Fibroblast of lung (primary cell): ENCODE measurements at places on chromosomes 6 and 20. TPM values are rescaled to one million over a fixed set of nuclear protein-coding genes. Genes with fewer than 3 reads are reported as not detected.
A peak's percentile ranks its signal among the peaks of the same experiment; 100 is the strongest.

Gene BHLHE23
- total RNA-seq = not detected in 2 replicates

Gene TAP1
- total RNA-seq = 66.8 and 107 TPM in 2 replicates

Gene FABP7
- total RNA-seq = not detected in 2 replicates

Gene PERP
- total RNA-seq = 12.8 and 39.3 TPM in 2 replicates

Gene ZNF311
- total RNA-seq = 3.5 and 3.6 TPM in 2 replicates

Gene RIMS1
- total RNA-seq = 2.3 and 3.9 TPM in 2 replicates

Gene OR12D3
- total RNA-seq = not detected in 2 replicates

Gene SEL1L2
- not detected in 2 replicates for total RNA-seq

Gene PSMG4
- total RNA-seq = 24.4 and 34.2 TPM in 2 replicates

Gene RBPJL
- total RNA-seq = not detected in 2 replicates

DNA sequence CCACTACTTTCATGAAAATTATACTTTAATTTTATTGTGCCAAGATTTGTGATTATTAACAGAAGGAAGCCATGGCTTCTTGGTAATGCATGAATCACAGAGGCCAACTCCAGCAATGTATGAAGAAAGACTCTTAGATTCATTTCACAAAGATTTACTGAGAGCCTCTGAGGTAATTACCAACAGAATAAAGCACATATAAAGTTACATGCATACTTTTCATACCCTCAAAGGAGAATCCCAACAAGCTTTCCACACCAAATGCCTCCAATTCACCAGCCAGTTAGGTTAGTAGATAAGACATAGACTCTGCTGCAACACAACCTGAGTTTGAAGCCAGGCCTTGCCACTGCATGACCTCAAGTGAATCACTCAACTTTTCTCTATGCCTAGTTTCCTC is 41.9 kb downstream of the HBS1L start:
- peaks cover 4% of the 10 kb centered on the region for H3K4me1 ChIP-seq
- H3K27ac ChIP-seq = no peak overlapping the region
- H3K4me3 ChIP-seq = no peak overlapping the region
- H3K27me3 ChIP-seq = no peaks in the 10 kb centered on the region
- no peaks in the 10 kb centered on the region for H3K36me3 ChIP-seq
- DNase-seq = peak; percentile 7

GRCh38 chr6:153568628-153569027 is 437.5 kb upstream of the RGS17 start:
- H3K4me1 ChIP-seq = no peaks in the 10 kb centered on the region
- no peaks in the 10 kb centered on the region for H3K27me3 ChIP-seq
- DNase-seq = peak; percentile 41
- no peak overlapping the region for H3K4me3 ChIP-seq
- H3K36me3 ChIP-seq = no peaks in the 10 kb centered on the region
- H3K27ac ChIP-seq = no peak overlapping the region

DNA sequence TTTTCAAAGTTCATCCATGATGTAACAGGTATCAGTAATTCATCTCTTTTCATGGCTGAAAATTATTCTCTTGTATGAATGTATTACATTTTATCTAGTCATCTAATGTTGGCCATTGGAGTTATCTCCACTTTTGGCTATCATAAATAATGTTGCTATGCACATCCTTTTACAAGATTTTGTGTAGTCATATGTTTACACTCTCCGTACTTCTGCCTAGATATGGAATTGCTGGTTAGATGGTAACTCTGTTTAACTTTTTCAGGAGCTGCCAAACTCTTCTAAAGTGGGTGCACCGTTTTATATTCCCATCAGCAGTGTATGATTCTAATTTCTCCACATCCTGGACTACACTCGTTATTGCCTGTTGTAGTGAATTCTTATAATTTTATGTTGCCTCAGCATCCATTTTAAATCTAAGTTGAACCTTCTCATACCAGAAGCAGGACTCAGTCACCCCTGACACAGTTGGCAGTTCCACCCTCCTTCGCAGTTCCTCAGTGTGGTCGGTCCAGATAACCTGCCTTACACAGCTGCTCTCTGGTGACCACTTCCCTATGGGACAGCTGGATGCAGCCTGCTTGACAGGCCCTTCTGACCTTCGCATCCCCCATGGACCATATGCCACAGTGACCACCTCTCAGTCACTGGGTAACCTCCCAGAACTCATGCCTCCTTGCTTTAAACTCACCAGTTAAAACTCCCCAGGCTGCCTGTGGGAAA is 33.9 kb downstream of the KIZ start:
- no peaks in the 10 kb centered on the region for H3K27me3 ChIP-seq
- H3K36me3 ChIP-seq = no peaks in the 10 kb centered on the region
- no peak overlapping the region for H3K27ac ChIP-seq
- H3K4me3 ChIP-seq = no peak overlapping the region
- DNase-seq = no peak

DNA sequence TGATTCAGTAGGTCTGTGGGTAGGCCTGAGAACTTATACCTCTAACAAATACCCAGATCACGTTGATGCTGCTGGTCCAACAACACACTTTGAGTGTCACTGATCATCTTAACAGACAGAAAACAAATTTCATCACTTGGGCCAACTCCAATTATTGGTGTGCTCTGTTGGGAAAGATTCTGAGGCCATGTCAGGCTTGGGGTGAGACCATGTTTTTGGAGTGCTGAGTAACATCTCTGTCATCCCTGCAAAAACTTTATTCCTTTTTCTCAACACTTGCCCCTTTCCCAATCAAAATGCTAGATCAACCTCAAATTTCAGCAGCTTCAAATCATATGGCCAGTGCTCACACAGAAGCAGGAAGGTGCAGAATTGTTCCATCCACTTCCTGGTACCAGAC is 108.8 kb upstream of the TENT5A start:
- no peak overlapping the region for H3K4me3 ChIP-seq
- H3K27me3 ChIP-seq = no peaks in the 10 kb centered on the region
- H3K4me1 ChIP-seq = peaks cover 3% of the 10 kb centered on the region
- no peak for DNase-seq

DNA sequence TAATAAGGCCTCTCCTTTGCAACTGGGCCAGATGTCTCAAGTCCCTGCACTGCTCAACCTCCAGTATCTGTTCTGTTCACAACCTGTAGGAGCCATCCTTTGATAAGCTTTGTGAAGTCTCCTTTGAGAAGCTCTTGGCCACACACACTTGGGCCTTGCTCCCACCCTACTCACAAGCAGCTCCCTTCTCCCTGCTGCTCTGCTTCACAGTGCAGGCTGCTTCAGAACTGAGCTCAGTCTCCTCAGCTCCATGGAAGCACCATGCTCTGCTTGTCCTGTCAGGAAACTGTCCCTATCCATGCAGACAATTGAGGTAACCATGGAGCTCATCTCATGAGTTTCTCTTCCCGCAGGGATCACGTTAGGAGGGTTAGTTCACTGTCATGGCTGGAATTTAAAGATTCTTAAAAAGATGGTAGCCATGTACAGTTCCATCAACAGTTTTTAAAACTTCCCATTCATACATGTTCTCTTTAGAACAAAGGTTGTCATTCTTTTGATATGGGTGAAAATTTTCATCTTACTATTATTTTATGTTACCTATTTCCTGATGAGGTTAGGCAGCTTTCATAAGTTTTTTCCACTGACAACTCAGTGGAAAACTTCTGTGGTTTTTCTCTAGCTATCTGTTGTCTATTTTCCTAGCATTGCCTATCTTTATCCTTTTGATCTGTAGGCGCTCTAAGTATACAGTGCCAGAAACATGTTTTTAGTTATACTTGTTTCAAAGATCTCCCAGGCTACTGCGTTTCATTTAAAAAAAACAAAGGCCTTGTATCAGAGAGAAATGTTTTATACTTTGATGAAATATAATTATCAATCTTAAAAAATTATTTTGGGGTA is 62.6 kb downstream of the AK9 start:
- H3K4me3 ChIP-seq = no peak overlapping the region
- no peak overlapping the region for H3K27ac ChIP-seq
- H3K27me3 ChIP-seq = no peaks in the 10 kb centered on the region
- no peaks in the 10 kb centered on the region for H3K4me1 ChIP-seq
- H3K36me3 ChIP-seq = no peaks in the 10 kb centered on the region
- DNase-seq = no peak

GRCh38 chr6:99236010-99236409 is 113.5 kb downstream of the FAXC start:
- DNase-seq = no peak
- no peak overlapping the region for H3K27ac ChIP-seq
- H3K36me3 ChIP-seq = no peaks in the 10 kb centered on the region
- no peaks in the 10 kb centered on the region for H3K27me3 ChIP-seq
- H3K4me1 ChIP-seq = no peaks in the 10 kb centered on the region

DNA sequence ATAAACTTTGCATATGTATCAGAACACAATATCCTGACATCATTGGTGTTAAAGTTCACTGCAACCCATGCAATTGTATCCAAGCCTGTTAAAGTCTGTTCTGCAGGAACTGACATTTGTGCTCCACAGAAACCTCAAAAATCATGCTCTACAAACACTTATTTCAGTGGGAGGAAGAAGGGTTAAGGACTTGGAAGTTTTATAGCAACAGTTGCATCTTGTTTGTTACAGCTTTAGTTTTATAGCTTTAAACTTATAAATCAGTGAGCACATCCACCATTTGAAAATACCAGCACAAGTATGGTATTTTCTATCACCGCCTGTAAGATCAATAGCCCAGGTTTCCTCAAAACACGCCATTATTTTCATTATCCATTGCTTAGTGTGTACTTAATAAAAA is 884 bp downstream of the ECT2L start:
- H3K4me1 ChIP-seq = no peaks in the 10 kb centered on the region
- H3K36me3 ChIP-seq = no peaks in the 10 kb centered on the region
- H3K27ac ChIP-seq = no peak overlapping the region
- no peak overlapping the region for H3K4me3 ChIP-seq
- peak; percentile 20 for DNase-seq

DNA sequence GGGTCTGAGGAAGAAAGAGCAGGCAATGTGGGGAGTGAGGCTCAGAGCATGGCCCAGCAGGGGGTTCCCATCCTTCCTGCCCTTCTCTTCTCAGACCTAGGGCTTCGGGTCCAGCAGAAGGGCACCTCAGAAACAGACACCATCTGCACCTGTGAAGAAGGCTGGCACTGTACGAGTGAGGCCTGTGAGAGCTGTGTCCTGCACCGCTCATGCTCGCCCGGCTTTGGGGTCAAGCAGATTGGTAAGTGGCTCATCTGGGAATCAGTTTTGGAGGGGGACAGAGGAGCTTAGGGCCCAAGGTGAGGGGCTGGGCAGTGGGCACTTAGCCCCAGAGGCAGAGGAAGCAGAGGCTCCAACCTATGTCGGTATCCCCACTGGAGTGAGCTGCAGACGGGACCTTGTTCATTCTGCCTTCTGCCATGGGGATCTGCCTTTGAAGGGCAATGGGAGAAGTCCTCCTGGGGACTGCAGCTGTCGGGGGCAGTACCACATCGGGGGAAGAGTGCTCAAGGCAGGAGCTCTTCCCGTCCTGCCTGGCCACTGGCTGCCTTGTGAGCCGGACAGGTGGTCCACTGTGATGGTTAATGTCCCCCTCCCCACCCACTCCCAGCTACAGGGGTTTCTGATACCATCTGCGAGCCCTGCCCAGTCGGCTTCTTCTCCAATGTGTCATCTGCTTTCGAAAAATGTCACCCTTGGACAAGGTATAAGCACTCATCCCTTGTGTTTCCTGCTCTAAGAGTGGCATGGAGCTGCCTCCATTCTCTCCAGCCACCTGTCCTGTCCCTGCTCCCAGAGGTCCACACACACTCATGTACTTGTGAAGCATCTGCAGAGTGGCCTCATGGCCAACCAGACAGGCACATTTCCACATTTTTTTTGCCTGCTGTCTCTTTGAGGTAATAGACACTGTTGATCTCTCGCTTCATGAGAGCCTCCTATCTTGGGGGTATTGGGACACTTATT is 4.7 kb downstream of the CD40 start:
- H3K4me1 ChIP-seq = no peaks in the 10 kb centered on the region
- no peak for DNase-seq
- no peak overlapping the region for H3K4me3 ChIP-seq
- no peak overlapping the region for H3K27ac ChIP-seq
- no peaks in the 10 kb centered on the region for H3K36me3 ChIP-seq
- no peaks in the 10 kb centered on the region for H3K27me3 ChIP-seq

GRCh38 chr20:25848222-25848621 is 151.6 kb upstream of the ZNF337 start:
- H3K36me3 ChIP-seq = no peaks in the 10 kb centered on the region
- no peaks in the 10 kb centered on the region for H3K4me1 ChIP-seq
- H3K4me3 ChIP-seq = no peak overlapping the region
- no peaks in the 10 kb centered on the region for H3K27me3 ChIP-seq

GRCh38 chr6:170269846-170270541 is 20.9 kb downstream of the DLL1 start:
- H3K4me3 ChIP-seq = no peak overlapping the region
- H3K27ac ChIP-seq = no peak overlapping the region
- no peak for DNase-seq
- no peaks in the 10 kb centered on the region for H3K27me3 ChIP-seq
- no peaks in the 10 kb centered on the region for H3K36me3 ChIP-seq

DNA sequence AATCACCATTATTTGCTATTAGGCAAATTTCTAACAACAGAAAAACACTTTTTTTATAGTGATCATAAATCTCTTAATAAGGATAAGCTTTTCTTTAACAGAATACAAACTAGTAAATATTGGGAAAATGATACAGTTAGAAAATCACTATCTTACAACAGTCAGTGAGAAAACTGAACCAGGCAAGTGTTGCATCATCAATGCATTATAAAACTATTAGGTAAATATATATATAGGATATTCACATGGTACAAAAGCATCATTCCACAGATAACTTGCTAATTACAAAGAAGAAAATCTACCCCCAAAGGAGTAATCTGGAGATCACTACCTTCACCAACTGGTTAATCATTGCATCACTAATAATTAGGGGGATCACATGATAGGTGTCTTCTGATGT is 652.1 kb downstream of the HACE1 start:
- H3K4me3 ChIP-seq = no peak overlapping the region
- no peak overlapping the region for H3K27ac ChIP-seq
- H3K27me3 ChIP-seq = no peaks in the 10 kb centered on the region
- no peaks in the 10 kb centered on the region for H3K36me3 ChIP-seq
- H3K4me1 ChIP-seq = no peaks in the 10 kb centered on the region

DNA sequence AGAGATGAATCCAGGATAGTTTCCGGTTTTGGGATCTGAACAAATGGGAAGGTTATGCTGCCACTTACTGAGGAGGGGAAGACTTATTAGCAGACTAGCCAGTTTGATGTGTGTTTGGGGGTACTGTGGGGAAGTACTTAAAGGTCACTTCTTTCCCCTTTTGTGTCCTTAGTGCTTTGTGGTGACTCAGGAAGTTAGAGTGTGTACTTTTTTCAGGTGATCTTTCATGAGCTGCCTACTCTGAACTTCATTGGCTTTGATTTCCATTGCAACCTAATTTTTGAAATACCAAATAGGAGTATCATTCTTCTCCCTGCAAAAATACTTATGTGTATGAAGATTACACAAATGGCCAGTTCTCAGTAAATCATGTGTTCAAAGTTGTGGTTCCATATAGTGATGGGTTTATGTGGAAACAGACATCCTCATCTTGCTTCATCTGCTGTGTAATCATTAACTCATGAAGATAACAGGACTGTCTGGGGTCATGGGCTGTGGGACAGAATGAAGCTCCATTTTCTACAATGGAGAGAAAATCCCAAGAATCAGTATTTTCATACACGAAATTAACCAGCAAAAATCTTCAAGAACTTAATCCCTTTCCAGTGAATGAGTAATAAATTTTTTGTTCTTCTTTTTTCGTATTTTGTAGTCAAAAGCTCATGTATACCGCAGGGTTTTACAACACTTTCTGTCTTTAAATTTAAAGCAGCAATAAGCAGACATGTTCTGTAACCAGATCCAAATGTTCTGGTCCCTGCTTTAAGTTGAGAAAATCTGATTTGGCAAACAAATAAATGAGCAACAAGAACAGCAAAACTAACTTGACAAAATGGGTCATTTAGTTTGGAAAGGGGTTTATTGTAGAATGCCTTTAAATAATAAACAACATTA is 272.2 kb upstream of the FLRT3 start:
- DNase-seq = no peak
- H3K4me3 ChIP-seq = no peak overlapping the region
- no peaks in the 10 kb centered on the region for H3K27me3 ChIP-seq
- no peaks in the 10 kb centered on the region for H3K4me1 ChIP-seq
- H3K27ac ChIP-seq = no peak overlapping the region
- no peaks in the 10 kb centered on the region for H3K36me3 ChIP-seq
